ENCODE measurements at places on chromosomes 1 and 21. TPM values are rescaled to one million over a fixed set of nuclear protein-coding genes. Genes with fewer than 3 reads are reported as not detected.

- no peak for DNase-seq
Observed at GRCh38 chr21:42121794-42122193, 50.7 kb downstream of the UMODL1 start.

GRCh38 chr1:69055194-69055593 lies 512.5 kb upstream of the LRRC7 start:
- no peak for DNase-seq

DNA sequence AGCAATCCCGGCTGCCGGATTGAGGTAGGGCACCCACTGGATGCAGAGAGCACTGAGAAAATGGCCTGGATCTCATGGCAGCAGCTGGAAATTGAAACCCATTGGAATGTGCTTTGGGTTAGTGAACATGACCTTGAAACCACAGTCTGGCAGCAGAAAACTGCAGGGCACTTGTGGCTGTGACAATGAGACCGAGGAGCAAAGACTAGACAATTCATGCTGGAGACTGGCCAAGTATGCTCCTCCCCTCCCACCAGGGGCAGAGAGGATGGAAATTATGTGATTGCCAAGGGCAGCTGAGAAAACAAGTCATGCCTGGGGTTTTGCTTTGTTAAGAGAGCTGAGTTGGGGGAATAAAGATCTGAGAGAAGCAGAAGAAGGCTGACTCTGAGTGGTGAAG lies 60.7 kb downstream of the ZNF697 start:
- no peak for DNase-seq

DIRAS3 gene
- total RNA-seq: not detected

CAMK1G gene
- total RNA-seq: not detected

CDC42BPA gene
- 0.78 TPM for total RNA-seq
